ENCODE measurements at places on chromosomes 1 and 21. TPM values are rescaled to one million over a fixed set of nuclear protein-coding genes. Genes with fewer than 3 reads are reported as not detected.

The DPT gene
- total RNA-seq = 8.2 TPM

The ZFP69 gene
- 9.3 TPM for total RNA-seq

The MFSD2A gene
- total RNA-seq = 185 TPM

The OR6K3 gene
- 0.19 TPM for total RNA-seq

The CADM3 gene
- 5.7 TPM for total RNA-seq

The IPP gene
- 12.5 TPM for total RNA-seq

The BSND gene
- total RNA-seq = 0.24 TPM

The LDLRAD1 gene
- total RNA-seq = 1.2 TPM

The TRIM46 gene
- total RNA-seq = 3.7 TPM

The LAD1 gene
- 0.71 TPM for total RNA-seq

The MIXL1 gene
- 0.39 TPM for total RNA-seq

The PIK3CD gene
- 12.4 TPM for total RNA-seq

The KRTAP22-2 gene
- total RNA-seq = not detected

The E2F2 gene
- total RNA-seq = 6.6 TPM

The KLHL12 gene
- 74.7 TPM for total RNA-seq

The TRPM2 gene
- total RNA-seq = 3.9 TPM

The ELF3 gene
- total RNA-seq = 0.79 TPM

The CFHR4 gene
- total RNA-seq = not detected

The VWA1 gene
- total RNA-seq = 90.6 TPM

The FCMR gene
- 1.1 TPM for total RNA-seq

The OR10J4 gene
- not detected for total RNA-seq

The XCL2 gene
- not detected for total RNA-seq

The TTC39A gene
- total RNA-seq = 64.7 TPM

The MYOM3 gene
- total RNA-seq = 39.5 TPM

The EXTL1 gene
- 2.8 TPM for total RNA-seq

The HAO2 gene
- not detected for total RNA-seq

The FHAD1 gene
- 22.0 TPM for total RNA-seq

The RGS4 gene
- total RNA-seq = 3.4 TPM

The IL20 gene
- total RNA-seq = not detected

The SYCP1 gene
- total RNA-seq = 66.5 TPM

The AMY2A gene
- total RNA-seq = 0.99 TPM

The PDZK1 gene
- total RNA-seq = 0.94 TPM

The KLHDC7A gene
- 0.08 TPM for total RNA-seq

The LCE1E gene
- total RNA-seq = not detected

The PRR9 gene
- total RNA-seq = 2.8 TPM

The GRHL3 gene
- 2.7 TPM for total RNA-seq

All from testis (tissue), 5 donors.